ENCODE measurements at places on chromosomes 2 and 18. TPM values are rescaled to one million over a fixed set of nuclear protein-coding genes. Genes with fewer than 3 reads are reported as not detected.

PROM2 gene
- 0.62 TPM for total RNA-seq

PPP1R1C gene
- total RNA-seq = 0.97 TPM

DNA sequence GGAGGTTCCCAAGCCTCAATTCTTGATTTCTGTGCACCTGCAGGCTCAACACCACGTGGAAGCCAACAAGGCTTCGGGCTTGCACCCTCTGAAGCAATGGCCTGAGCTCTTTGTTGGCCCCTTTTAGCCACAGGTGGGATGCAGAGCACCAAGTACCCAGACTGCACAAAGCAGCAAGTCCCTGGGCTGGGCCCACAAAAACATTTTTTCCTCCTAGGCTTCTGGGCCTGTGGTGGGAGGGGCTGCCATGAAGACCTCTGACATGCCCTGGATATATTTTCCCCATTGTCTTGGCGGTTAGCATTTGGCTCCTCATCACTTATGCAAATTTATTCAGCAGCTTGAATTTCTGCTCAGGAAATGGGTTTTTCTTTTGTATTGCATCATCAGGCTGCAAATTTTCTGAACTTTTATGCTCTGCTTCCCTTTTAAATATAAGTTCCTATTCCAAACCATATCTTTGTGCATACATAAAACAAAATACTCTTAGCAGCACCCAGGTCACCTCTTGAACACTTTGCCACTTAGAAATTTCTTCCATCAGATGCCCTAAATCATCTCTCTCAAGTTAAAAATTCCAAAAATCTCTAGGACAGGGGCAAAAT, 9.0 kb upstream of the MATN3 start:
- DNase-seq = no peak

- no peak for DNase-seq
Measured at GRCh38 chr2:228426502-228427216, 245.2 kb upstream of the SPHKAP start.

ANKRD29 gene
- total RNA-seq = not detected

DNA sequence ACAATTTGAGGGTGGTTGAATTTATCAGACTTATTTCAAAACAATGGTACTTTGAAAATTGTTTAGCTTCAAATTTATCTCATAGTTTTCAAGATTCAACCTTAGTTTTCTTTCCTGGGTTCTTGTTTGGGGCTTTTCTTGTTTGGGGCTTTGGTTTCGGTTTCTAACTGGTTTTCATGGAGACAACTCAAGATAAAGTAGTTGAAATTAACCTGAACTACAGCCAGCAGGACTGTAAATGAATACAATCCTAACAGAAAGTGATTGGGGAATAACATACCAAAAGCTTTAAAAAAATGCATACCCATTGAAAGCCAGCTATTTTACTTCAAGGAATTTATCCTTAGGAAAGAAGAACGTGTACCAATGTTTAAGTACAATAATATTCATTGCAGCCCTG, 133.5 kb upstream of the SLC14A2 start:
- DNase-seq = no peak

GLI2 gene
- 1.2 TPM for total RNA-seq
